ENCODE measurements at places on chromosomes 12 and 14. TPM values are rescaled to one million over a fixed set of nuclear protein-coding genes. Genes with fewer than 3 reads are reported as not detected.

GRCh38 chr12:6076346-6076745, 48.1 kb downstream of the VWF start:
- peaks cover 23% of the 10 kb centered on the region for H3K4me1 ChIP-seq
- no peak overlapping the region for H3K4me3 ChIP-seq
- peaks cover 45% of the 10 kb centered on the region for H3K27me3 ChIP-seq
- no peak for DNase-seq
- peak overlapping the region; percentile 35 for H3K27ac ChIP-seq

DNA sequence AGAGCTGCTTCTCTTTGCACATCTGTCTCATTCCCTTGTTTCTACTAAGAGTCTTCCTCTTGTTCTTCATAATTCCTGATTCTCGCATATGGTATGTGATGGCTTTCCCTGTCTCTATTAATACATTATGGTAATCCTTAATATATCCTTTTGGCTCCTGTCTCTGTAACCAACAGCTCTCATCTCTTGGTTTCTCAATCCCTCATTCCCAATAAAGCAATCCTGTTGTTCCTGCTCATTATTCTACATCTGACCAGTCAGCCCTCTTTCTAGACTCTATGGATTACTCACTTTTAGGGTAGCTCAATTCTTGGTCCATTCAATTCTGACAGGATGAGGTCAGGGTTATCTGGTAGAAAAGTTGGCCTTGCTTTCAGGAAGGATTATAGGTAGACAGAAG, 349.9 kb downstream of the LRIG3 start:
- DNase-seq = no peak
- no peaks in the 10 kb centered on the region for H3K27me3 ChIP-seq
- H3K27ac ChIP-seq = no peak overlapping the region
- H3K4me3 ChIP-seq = no peak overlapping the region

DNA sequence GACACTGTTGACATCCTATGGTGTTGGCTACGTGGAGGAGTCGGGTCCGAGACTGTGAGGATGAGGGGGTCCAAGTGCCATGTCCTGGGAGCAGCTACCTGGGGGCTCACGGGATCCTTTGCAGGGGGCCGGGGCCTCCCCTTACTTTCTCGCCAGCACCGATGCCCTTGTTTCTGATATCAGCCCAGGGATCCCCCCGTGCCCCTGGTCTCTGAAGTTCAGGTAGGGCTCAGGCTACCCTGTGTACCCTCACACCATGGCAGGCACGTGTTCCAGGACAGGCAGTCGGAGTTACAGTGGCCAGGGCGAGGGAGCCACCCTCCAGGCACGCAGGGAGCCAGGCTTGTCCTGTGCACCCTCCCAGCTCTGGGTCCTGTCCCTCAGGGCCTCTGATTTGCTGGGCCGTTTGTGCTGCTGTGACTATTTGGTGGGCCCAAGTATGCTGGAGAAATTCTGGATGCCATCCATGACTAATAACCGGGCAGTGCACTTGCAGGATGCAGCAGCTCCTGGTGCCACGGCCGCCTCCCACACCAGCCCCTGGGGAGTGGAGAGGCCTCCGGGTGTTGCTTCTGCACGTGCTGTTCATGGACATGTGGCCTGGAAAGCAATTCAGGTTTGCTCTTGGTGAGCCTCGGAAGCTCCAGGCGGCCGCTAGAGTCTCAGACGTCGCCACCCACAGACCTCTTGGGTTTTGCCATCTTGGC, 93.1 kb upstream of the SFSWAP start:
- peaks cover 5% of the 10 kb centered on the region for H3K27me3 ChIP-seq
- H3K4me3 ChIP-seq = no peak overlapping the region
- no peak overlapping the region for H3K27ac ChIP-seq
- H3K36me3 ChIP-seq = no peaks in the 10 kb centered on the region
- no peak for DNase-seq
- no peaks in the 10 kb centered on the region for H3K4me1 ChIP-seq

DNA sequence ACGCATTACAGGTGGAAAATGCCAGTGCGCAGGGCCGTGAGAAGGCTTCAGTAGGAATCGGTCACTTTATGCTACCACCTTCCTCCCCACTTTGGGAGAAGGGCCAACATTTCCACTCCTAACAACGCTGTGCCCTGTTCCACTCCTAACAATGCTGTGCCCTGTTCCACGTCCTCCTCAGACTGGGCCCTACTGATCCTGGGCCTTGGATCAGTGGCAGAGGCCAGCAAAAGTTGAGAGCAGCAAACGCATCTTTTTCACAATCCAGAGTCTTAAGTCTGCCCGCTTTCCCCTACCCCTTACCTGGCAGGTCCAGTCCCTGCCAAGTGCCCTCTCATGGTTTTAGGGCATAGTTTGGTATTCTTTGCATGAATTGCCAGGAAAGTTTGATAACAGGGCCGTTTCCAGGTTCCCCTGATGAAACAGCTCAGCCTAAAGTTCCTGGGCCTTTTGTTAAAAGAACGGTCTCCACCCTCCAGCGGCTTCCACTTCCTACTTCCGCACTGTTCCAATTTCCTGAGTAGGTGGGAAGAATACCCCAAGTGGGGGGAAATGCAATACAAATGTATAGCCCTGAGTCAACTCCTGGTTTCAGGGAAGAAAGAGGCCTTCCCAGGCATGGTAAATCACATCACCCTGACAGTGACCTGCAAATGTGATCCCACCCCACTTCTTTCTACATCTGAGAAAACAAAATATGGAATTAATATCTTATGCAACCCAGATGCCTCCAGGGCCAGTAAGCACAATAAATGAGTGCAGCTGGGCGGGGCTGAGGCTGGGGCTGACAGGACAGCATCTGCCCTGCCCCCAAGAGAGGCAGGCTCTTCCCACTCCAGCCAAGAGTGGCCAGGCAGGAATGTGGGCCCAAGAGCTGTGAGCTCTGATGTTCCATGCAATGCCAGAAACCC, 15.0 kb downstream of the KCTD10 start:
- peaks cover 34% of the 10 kb centered on the region for H3K4me1 ChIP-seq
- no peak for DNase-seq
- peaks cover 36% of the 10 kb centered on the region for H3K36me3 ChIP-seq
- H3K27ac ChIP-seq = no peak overlapping the region
- no peak overlapping the region for H3K4me3 ChIP-seq
- no peaks in the 10 kb centered on the region for H3K27me3 ChIP-seq

DNA sequence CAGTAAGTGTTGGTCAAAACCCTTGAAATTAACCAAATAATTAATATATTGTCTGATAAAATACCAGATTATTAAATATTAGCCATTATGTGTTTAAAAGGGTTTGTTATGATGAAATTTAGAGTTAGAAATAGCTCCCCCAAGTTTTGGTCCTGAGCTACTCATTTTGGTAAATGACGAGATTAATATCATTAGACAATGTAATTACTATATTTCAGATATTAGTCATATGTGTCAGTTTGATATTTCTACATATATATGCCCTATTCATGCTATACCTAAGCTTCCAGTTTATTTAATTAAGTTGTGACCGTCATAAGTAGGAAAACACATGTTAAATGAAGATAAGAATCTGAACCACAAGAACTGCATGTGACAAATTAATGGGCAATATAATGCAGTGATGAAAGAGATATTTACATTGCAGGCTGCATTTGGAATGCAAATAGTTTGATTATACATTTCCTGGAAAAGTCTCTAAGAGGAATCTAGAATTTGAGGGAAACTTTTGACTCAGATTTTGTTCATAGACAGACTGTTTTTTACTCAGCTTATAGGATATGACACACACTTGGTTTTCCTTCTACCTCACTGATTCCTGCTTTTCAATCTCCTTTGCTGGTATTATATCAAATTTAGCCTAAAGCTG, 70.5 kb downstream of the TBC1D30 start:
- no peaks in the 10 kb centered on the region for H3K36me3 ChIP-seq
- H3K27me3 ChIP-seq = peaks cover 10% of the 10 kb centered on the region
- no peak overlapping the region for H3K4me3 ChIP-seq
- peaks cover 3% of the 10 kb centered on the region for H3K4me1 ChIP-seq
- H3K27ac ChIP-seq = no peak overlapping the region
- DNase-seq = no peak

DNA sequence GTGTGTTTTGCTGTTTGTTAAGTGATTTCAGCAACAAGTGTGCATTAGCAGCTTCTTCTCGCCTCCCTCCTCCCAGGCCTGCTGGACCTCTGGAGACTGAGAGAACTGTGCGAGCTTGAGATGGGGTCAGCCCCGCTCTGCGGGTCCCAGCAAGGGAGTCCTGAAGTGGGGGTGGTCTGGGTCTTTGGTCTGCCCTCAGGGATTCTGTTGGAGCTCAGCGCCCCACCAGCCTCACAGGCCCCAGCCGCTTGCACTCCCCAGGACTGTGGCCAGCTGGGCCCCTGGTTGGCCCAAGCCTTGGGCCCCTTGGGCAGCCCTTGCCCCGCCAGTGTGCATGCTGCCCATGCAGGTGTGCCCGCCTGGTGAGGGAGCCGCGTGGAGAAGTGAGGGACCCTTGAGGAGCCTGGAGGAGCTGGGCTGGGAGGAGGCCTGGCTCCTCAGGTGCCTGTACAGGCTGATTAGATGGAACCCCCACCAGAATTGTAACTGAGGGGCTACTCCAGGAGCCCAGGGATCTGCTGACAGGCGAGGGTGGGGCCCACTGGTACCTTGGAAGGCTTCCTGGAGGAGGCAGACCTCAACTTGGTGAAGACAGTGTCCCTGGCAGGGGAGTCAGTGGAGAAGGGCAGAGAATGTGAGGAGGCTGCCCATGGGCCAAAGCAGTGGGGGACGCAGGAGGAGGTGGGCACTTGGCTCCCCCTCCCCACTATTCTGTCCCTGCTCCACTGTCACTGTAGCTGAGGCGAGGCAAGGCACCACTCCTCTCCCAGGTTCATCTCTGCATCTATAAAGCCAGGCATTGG, 56.7 kb downstream of the BEGAIN start:
- DNase-seq = no peak
- H3K36me3 ChIP-seq = no peaks in the 10 kb centered on the region

- H3K4me3 ChIP-seq = no peak overlapping the region
- H3K4me1 ChIP-seq = peaks cover 8% of the 10 kb centered on the region
- H3K36me3 ChIP-seq = no peaks in the 10 kb centered on the region
- peaks cover 35% of the 10 kb centered on the region for H3K27me3 ChIP-seq
- DNase-seq = no peak
These were observed 21.4 kb downstream of the WNT5B start for GRCh38 chr12:1650260-1650977.

GRCh38 chr12:57213763-57214397, 2.7 kb upstream of the NXPH4 start:
- H3K4me3 ChIP-seq = no peak overlapping the region
- H3K4me1 ChIP-seq = peaks cover 30% of the 10 kb centered on the region
- no peak overlapping the region for H3K27ac ChIP-seq
- no peaks in the 10 kb centered on the region for H3K36me3 ChIP-seq
- DNase-seq = no peak

- no peaks in the 10 kb centered on the region for H3K27me3 ChIP-seq
- H3K27ac ChIP-seq = no peak overlapping the region
- no peaks in the 10 kb centered on the region for H3K4me1 ChIP-seq
These were observed 406.9 kb downstream of the LRIG3 start for GRCh38 chr12:58513301-58513834.

DNA sequence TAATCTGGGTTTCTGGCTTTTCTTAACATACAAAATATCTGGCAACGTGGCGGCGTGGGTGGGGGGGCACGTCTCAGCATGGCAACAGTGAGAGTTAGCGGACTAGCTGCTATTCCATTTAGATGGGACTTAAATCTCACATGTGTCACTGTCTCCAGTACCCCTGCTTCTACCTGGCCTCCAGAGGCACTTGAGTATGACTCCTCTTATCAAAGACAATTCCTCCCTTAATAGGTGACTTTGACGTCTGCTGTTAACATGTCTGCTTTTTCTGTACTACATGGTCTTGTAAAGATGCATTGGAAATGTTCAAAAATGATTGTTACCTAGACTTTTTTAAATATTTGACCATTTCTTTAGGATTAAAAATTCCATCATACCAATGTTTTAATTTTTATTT, 456.2 kb downstream of the TMTC2 start:
- no peaks in the 10 kb centered on the region for H3K4me1 ChIP-seq
- DNase-seq = no peak
- H3K4me3 ChIP-seq = no peak overlapping the region
- no peaks in the 10 kb centered on the region for H3K27me3 ChIP-seq
- no peaks in the 10 kb centered on the region for H3K36me3 ChIP-seq

DNA sequence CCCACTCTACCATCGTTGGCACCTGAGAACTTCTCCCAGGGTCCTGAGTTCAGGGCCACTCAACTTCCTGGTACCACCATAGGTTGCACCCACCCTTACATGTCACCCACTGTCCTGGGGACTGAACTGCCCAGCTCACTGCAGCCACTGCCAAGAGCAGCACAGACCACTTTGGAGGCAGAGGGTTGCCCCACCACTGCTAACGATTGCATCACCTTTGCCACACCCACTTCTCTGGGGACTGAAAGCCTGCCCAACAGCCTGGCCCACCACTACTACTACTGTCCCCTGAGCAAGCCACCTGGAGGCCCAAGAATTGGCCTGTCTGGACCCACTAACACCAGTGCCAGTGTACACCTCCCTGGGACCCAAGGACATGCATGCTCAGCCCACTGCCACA, 27.6 kb downstream of the CACNA2D4 start:
- H3K4me3 ChIP-seq = no peak overlapping the region
- H3K27me3 ChIP-seq = peaks cover 23% of the 10 kb centered on the region
- no peaks in the 10 kb centered on the region for H3K4me1 ChIP-seq

DNA sequence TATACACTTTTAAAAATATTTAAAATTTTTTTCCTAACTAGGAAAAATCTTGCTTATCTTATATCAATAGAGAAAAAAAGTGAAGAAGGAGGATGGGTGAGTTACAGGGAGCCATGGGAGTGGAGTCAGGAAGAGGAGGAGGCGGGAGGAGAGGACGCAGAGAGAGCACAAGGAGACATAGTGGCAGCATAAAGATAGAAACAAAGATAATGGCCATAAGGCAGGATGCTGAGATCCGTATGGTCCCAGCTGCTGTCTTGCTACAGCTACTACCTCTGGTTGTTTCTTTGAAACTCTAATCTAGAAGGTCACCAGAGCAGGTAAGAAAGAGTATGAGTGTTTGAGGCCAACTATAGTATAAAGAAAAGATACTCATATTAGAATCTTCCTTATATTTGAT, 2.6 kb upstream of the SOX5 start:
- H3K4me3 ChIP-seq = no peak overlapping the region
- no peaks in the 10 kb centered on the region for H3K36me3 ChIP-seq
- no peaks in the 10 kb centered on the region for H3K4me1 ChIP-seq
- DNase-seq = no peak

GRCh38 chr12:111441107-111441928, 35.6 kb downstream of the SH2B3 start:
- H3K4me1 ChIP-seq = peaks cover 80% of the 10 kb centered on the region
- H3K36me3 ChIP-seq = peaks cover 63% of the 10 kb centered on the region
- H3K27ac ChIP-seq = no peak overlapping the region

Gene TAS2R7
- not detected for total RNA-seq

Gene GUCY2C
- total RNA-seq = not detected

Gene BMP4
- not detected for total RNA-seq

Gene C2CD5
- 31.9 TPM for total RNA-seq

Gene KRT8
- total RNA-seq = 0.25 TPM
